ENCODE measurements at places on chromosomes 6 and 20.

DNA sequence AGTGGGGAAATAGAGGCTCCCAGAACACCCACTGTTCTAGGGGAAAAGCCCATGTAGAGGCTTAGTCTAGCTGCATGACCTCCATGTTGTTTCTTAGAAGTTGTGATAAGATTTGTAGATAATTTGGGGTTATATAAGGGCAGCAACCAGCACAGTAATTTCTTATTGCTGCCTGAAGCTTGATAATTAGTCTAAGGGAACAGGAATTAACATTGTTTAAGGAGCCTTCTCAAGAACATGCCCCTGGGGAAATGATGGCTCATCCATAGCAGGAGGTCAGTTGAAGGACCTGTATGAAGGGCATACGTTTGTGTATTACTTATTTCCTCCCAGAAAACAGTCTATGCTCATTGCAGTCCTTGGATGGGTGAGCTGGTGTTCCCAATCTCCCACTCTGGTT lies 170.7 kb upstream of the SCGN start:
- DNase-seq = no peak

DNA sequence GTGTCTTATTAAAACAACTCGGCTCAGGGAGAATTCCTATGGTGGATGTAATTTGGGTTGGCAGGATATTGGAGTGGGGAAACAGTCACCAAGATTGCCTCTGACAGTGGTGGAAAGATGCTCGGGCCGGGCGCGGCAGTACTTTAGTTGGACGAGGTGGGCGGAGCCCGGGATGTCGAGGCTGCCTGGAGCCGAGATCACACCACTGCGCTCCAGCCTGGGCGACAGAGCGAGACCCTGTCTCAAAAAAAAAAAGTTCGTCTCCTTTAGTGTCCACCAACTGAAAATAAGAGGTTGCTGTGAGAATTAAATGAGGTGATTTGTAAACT lies 621 bp downstream of the NOL7 start:
- peak; percentile 88 for DNase-seq

DNA sequence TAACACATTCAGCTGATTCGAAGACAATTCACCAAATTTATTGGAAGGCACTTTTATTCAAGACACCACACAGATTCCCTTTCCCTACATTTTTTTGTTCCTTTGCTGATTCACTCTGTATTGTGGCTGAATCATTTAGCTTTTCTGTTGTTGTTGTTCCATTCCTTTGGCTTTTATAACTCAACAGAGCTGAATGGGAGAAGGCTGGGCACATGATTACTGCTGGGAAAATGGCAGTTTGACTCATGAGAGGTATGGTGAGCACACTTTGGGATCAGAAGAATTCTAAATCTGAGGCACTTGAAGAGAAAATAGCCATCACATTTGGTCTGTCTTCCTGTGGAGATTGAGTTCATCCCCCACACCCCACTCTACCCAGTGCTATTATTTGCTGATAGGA lies 15.7 kb upstream of the SAYSD1 start:
- no peak for DNase-seq

GRCh38 chr6:99431901-99432300 lies 6.8 kb upstream of the PNISR start:
- no peak for DNase-seq

DNA sequence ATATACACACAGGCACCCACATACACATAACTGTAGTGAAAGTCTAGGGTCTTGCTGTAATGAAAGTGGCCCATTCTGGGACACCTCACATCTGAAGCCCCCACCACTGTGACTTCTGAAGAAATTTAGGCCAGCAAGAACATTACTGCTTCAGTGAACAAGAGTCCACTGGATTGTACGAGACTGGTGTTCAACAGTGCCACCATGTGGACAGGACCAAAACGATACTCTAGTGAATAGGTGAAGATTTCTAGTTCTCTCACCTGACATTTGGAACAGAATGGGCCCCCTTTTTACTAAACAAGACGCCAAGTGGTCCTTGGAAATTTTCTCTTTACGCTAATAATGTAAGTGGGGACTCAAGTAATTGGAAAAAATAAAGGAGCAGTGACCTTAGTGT lies 156.9 kb downstream of the MAFB start:
- no peak for DNase-seq

- peak; percentile 83 for DNase-seq
These were observed 9.0 kb downstream of the ADA start for GRCh38 chr20:44642203-44643153.

- DNase-seq = no peak
These were observed 337.7 kb upstream of the PRND start for GRCh38 chr20:4383961-4384360.

GRCh38 chr6:1118287-1118647 lies 193.6 kb upstream of the FOXQ1 start:
- no peak for DNase-seq

DNA sequence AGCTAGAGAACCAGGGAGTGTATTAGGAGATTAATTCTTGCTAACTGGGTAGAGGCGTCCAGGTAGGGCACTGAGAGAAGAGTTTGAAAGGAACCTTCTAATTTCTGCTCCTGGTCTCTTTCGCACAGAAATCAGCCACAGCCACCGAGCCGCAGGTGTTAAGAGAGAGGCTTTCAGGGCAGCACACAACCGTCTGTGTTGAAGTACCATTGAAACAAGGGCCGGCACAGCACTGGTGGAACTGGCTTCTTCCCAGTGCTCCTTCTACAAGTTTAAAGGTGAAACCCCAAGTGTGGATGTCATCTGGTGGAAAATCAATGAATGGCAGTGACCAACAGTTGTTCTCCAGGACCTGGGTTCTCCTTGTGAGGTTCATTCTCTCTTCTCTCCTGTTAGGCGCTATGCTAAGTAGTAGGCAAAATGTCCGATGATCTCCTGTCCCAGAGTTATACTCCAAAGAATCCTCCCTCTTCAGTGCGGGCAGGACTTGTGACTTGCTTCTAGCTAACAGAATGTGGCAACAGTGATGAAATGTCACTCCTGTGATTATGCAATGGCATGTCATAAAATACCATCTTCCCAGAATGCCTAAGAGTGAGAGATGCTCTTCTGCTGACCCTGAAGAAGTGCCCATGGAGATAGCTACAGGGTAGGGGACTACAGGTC lies 15.0 kb upstream of the RIN2 start:
- no peak for DNase-seq

GRCh38 chr6:157070403-157071107 lies 252.8 kb downstream of the TMEM242 start:
- no peak for DNase-seq

DNA sequence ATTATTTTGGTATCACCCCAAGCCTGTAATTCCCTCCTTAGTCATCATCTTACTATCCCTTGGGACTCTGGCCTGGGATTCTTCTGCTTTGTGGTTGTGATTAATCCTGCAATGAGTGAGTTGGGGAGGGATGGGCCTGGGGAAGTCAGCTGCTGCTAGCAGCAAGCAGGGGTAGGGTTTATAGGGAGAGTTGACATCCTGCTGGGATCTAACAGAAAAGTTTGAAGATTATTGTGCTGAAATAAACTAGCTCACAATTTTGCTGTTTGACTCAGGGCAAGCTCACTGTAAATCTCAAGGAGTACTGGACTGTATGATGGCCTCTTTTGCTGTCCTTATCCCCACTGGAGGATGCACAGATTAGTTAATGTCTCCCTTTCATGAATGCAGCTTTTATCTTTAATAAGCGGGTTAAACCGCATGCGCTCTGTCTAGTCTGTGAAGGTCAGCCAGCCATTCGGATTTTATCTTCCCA lies 83.4 kb downstream of the JARID2 start:
- no peak for DNase-seq

- no peak for DNase-seq
These were observed 25.6 kb upstream of the ID4 start for GRCh38 chr6:19811397-19812079.

DNA sequence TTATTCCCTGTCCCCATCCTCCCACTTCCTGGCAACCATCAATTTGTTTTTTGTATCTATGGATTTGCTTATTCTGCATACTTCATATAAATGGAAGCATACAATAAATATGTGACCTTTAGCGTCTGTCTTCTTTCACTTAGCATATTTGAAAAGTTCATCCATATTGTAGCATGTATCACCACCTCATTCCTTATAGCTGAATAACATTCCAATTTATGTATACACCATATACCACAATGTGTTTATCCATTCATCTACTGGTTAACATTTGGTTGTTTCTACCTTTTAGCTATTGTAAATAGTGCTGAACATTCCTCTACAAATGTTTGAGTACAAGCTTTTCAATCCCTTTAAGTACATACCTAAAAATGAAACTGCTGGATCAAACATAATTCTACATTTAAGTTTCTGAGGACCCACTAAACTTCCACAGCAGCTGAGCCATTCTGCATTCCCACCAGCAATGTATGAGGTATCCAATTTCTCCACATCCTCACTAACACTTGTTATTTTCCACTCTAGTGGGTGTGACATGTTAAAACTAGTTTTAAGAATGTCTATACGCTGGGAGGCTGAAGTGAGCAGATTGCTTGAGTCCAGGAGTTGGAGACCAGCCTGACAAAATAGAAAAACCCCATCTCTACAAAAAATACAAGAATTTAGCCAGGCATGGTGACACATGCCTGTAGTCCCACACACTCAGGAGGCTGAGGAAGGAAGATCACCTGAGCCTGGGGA lies 32.9 kb downstream of the NUDT3 start:
- DNase-seq = no peak

GRCh38 chr6:24940311-24940917 lies 4.7 kb upstream of the RIPOR2 start:
- DNase-seq = no peak

- DNase-seq = no peak
These were observed 136.1 kb upstream of the FAM83B start for GRCh38 chr6:54710456-54710855.

- no peak for DNase-seq
These were observed 13.9 kb upstream of the NAA20 start for GRCh38 chr20:20003031-20003954.

DNA sequence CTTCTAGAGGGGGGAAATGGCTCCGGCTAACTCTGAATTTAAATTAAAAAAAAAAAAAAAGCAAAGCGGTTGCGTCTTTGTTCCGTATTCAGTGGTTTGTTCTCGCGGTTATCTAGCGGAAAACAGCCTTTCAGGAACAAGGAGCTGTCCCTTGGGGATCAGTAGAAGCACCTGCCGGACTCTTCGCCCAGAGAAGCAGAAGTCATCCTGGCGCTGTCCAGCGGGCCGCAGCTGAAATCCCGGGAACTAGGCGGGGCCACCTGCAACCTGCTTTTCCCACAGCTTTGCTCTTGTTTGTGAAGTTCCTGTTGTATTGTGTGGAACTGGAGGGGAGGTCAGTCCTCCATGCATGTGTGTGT lies 43.9 kb upstream of the GJE1 start:
- no peak for DNase-seq

- no peak for DNase-seq
These were observed 39.6 kb downstream of the RAB44 start for GRCh38 chr6:36737043-36737785.

DNA sequence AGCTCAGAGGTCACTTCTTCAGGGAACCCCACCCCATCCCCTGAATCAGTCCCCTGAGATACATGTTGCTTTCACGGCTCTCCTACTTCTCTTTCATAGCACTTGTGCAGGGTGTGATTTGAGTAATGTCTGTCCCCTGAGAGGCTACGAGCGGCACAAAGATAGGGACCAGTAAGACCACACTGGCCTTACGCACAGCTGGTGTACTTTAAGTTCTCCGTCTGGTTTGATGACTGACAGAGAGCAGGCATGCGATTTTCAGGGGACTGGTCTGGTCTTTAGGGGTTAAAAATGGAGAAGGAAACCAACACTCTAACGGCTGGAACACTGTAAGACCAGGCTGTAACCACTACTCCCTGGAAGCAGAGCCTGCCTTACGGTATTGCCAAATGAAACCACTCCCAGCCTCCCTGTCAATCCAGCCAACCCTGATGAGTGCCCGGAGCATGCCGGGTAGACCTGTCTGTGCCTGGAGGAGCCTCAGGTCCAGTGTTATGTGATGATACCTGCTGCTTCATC lies 47.1 kb downstream of the ELMO2 start:
- DNase-seq = no peak

DNA sequence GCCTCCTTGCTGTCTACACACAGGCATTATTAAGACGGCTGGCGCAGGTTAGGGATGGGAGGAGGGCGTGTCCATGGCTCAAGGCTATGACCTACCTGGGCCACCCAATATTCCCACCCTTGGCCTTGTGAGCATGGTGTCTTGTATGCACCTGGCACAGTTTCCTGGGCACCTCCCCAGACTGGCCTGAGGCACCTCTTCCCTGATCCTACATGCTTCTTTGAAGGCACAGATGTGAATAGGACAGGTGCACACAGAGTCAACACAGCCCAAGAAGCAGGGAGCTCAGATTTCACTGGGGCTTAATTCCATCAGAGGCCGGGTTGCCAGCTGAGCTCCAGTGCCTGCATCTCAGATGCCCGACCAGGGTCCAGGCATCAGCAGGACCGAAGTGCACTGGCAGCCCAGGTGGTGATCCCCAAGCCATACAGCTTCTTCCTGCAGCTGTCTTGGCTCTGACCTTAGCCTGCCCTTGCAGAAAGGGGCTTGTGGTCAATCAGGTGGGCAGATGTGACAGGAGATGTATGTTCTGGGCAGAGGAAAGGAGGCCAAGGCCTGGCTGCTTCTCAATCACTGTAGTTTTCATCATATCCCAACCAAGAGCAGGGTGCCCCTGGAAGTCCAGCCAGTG lies 287.7 kb downstream of the CLIC5 start:
- no peak for DNase-seq

- DNase-seq = no peak
These were observed 65.0 kb upstream of the VSTM2L start for GRCh38 chr20:37837924-37838323.

DNA sequence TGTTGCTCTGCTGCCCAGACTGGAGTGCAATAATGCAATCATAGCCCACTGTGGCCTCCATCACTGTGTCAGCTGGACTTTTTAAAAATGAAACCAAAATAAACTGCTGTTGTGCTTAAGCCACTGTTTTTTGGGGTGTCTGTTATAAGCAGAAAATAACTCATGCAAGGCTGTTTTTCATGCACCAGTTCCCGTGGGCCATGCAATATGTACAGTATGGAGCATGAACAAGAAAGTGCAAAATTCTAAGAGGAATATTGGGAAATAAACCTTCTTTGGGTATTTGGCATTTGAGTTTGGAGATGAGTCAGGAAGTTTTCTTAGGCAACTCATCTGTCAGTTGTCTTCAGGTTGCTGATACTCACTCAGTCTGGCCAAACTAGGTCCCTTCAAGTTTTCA lies 14.9 kb upstream of the ZFAND3 start:
- no peak for DNase-seq

DNA sequence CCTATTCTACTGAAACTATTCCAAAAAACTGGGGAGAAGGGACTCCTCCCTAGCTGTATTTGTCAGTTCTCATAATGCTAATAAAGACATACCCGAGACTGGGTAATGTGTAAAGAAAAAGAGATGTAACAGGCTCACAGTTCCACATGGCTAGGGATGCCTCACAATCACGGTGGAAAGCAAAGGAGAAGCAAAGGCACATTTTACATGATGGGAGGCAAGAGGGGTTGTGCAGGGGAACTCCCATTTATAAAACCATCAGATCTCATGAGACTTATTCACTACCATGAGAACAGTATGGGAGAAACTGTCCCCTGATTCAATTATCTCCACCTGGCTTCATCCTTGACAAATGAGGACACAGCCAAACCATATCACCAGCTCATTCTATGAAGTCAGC lies 111.2 kb upstream of the RIPOR2 start:
- no peak for DNase-seq

Measured in spleen (tissue), 13 donors.